Naive thymus-derived CD4-positive, alpha-beta T cell (primary cell): ENCODE measurements at places on chromosomes 7 and 10. TPM values are rescaled to one million over a fixed set of nuclear protein-coding genes. Genes with fewer than 3 reads are reported as not detected.

DNA sequence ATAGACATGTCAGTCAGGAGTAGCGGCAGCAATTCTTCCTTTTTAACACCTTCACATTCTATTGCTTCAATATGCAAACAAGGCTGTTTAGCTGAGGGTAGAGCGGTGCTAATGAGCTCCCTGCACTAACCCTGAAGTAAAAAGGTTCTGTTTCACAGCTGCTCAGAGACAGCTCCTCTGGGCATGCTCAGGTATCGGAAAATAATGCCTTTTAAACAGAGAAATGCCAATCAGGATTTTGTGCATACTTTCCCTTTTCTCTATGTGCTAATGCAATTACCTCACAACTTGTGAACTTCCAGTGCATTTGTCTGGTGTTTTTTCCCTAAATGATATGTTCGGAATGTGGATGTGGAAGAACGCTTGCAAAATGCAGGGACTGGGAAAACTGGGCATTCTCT lies 307.7 kb upstream of the FZD8 start:
- no peaks in the 10 kb centered on the region for H3K36me3 ChIP-seq
- DNase-seq = no peak
- no peak overlapping the region for H3K4me3 ChIP-seq
- H3K27me3 ChIP-seq = no peaks in the 10 kb centered on the region
- H3K27ac ChIP-seq = no peak overlapping the region
- no peaks in the 10 kb centered on the region for H3K4me1 ChIP-seq

DNA sequence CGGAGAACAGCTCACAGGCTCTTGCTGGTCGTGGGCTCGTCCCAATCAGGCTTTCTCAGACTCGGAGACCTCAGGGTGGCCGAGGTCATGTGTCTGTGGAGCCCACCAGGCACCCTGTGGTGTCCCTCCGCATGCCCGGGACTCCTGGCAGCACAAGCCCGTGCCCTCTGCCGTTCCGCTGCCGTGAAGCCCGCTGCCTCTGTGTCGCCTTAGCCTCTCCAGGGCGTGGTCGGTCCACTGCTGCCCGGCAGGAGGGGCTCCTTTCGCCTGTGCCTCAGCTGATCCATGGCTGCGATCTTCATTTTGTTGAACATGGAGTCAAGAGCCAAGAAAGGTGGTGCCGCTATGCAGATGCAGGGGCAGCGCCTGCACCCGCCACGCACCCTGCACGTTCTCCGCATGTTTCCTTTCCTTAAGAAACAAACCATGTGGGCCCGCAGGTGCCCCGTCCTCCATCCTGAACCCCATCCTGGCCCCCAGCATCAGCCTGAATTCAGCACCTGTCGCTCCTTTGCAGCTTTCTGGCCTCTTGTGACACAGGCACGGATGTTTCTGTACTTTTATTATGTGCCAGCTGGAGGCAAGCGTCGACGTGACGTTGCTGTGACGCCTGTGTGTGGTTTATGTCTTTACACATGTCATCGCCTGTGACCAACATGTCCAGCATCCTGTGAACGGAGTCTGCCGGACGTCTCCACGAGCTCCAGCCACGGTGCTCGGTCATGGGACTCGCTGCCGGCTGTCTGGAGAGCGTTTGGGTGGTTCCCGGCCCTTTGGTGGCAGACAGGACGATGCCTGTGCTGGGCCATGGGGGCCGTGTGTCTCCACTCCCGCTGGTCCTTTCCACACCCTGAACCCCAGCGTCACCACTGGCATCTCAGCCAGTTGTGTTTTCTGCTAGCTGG lies 69.9 kb downstream of the NKX6-2 start:
- no peaks in the 10 kb centered on the region for H3K36me3 ChIP-seq
- no peak overlapping the region for H3K4me3 ChIP-seq
- no peak for DNase-seq
- H3K4me1 ChIP-seq = no peaks in the 10 kb centered on the region

DNA sequence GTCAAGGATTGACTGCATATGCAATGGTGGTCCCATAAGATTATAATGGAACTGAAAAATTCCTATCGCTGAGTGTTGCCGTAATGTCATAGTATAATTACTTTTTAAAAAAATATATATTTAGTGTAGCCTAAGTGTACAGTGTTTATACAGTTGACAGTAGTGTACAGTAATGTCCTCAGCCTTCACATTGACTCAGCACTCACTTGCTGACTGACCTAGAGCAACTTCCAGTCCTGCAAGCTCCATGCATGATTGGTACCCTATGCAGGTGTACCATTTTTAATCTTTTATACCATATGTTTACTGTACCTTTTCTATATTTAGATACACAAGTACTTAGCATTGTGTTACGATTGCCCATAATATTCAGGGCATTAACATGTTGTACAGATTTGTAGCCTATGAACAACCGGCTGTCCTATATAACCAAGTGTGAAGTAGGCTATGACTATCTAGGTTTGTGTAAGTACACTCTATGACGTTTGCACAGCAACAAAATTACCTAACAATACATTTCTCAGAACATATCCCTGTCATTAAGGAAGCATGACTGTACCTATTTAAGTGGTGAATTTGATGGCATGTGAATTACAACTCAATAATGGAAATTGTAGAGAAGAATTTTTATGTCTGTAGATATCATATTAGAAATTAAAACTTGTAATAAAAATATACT lies 40.9 kb downstream of the CCNY start:
- no peaks in the 10 kb centered on the region for H3K36me3 ChIP-seq
- no peak for DNase-seq
- no peak overlapping the region for H3K27ac ChIP-seq

DNA sequence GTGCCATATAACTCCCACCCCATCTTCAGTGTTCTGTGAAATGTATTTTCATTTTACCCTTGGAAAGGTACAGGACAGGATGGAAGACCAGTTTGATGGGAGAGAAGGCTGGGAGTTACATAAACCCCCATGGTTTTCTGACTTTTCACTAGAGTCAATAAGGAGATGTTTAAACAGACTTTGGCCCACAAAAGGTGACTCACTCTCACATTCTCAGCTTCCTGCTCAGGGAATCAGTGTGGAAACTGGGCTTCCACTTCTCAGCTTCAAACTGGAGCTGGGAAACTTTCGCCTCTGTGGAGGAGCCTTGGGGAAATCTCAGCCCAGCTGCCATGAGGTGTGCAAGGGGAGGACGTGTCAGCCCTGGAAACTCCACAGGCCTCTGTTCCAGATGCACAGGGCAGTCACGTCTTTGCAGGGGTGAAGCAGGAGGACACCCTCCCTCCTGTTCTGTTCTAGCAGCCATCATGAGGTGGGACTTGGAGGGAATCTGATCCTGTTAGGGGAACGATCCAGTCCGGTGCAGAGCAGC lies 560.5 kb upstream of the GALNT17 start:
- H3K4me3 ChIP-seq = no peak overlapping the region
- H3K36me3 ChIP-seq = no peaks in the 10 kb centered on the region
- H3K4me1 ChIP-seq = no peaks in the 10 kb centered on the region

DNA sequence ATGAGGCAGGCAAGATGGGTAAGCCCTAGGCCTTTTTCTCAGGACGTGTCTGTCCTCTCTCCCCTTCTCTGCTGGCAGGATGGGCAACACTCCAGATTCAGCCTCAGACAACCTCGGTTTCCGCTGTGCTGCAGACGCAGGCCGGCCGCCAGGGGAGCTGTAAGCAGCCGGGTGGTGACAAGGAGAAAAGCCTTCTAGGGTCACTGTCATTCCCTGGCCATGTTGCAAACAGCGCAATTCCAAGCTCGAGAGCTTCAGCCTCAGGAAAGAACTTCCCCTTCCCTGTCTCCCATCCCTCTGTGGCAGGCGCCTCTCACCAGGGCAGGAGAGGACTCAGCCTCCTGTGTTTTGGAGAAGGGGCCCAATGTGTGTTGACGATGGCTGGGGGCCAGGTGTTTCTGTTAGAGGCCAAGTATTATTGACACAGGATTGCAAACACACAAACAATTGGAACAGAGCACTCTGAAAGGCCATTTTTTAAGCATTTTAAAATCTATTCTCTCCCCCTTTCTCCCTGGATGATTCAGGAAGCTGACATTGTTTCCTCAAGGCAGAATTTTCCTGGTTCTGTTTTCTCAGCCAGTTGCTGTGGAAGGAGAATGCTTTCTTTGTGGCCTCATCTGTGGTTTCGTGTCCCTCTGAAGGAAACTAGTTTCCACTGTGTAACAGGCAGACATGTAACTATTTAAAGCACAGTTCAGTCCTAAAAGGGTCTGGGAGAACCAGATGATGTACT lies 13.1 kb downstream of the PHKG1 start:
- no peak overlapping the region for H3K4me3 ChIP-seq
- no peaks in the 10 kb centered on the region for H3K27me3 ChIP-seq
- no peak overlapping the region for H3K27ac ChIP-seq
- no peaks in the 10 kb centered on the region for H3K36me3 ChIP-seq
- no peak for DNase-seq
- no peaks in the 10 kb centered on the region for H3K4me1 ChIP-seq

GRCh38 chr10:132422903-132423825 lies 26.2 kb downstream of the PWWP2B start:
- H3K36me3 ChIP-seq = no peaks in the 10 kb centered on the region
- DNase-seq = no peak
- H3K27me3 ChIP-seq = no peaks in the 10 kb centered on the region

DNA sequence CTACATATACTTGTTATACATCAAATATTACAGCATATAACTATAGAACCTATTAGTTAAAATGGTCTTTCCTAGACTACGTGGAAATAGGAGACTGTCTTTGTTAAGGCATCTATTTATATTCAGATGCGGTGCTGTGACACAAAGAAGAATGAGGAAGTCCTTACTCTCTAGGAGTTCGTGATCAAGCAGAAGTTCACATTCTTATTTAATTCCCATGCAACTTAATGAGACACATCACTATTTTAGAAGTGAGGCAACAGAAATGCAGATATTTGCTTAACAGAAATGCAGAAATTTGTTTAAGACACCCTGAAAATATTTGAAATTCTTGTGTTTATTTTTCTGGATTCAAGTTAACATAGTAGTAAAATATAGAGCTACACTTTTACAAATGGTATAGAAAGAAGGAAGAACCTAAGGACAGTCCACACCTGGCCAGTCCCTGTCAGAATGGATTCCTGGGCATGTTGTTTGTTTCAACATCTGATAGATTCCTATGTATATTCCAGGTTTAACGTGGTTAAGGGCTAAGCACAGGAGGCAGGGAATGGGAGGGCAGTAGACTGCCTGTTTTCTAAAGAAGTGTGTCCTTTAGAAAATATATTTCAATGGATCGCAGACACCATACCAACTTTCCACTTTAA lies 70.6 kb upstream of the NXPH1 start:
- H3K27me3 ChIP-seq = no peaks in the 10 kb centered on the region
- no peaks in the 10 kb centered on the region for H3K36me3 ChIP-seq
- no peak overlapping the region for H3K4me3 ChIP-seq
- no peaks in the 10 kb centered on the region for H3K4me1 ChIP-seq
- H3K27ac ChIP-seq = no peak overlapping the region
- no peak for DNase-seq

GRCh38 chr10:79445977-79446757 lies 743 bp upstream of the ZCCHC24 start:
- H3K4me3 ChIP-seq = peak overlapping the region; percentile 78
- H3K36me3 ChIP-seq = no peaks in the 10 kb centered on the region
- no peak for DNase-seq

The LANCL2 gene
- total RNA-seq = 10.5 TPM

The HK1 gene
- total RNA-seq = 83.8 TPM

The SFMBT2 gene
- total RNA-seq = 40.9 and 43.3 TPM in 2 replicates

DNA sequence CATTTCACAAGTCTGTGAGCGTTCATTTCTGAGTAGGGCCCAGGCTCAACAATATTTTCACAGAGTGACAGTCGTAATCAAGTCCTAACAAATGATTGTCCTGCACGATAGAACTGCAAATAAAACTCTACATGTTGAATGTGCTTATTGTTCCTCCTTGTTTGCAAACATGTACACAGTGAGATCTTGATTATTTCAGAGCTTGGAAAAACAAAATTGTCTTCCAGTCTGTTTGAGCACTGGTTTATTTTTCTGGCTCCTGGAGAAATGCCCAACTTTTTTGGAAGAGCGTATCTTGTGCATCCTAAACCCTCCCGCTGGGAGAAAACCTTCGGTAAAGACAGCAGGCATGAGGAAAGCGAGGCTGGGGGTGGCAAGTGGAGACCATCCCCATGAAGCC lies 91.1 kb downstream of the TEX36 start:
- no peaks in the 10 kb centered on the region for H3K36me3 ChIP-seq
- no peaks in the 10 kb centered on the region for H3K4me1 ChIP-seq
- no peaks in the 10 kb centered on the region for H3K27me3 ChIP-seq
- no peak overlapping the region for H3K27ac ChIP-seq
- DNase-seq = no peak
